Stimulated activated CD4-positive, alpha-beta T cell treated with anti-CD3 and anti-CD28 coated beads, Interleukin-4, amount 100 ng/mL, for 24 hours (primary cell): ENCODE measurements at places on chromosomes 11 and 22.

- DNase-seq = no peak
Measured at GRCh38 chr11:65576232-65576866, 496 bp downstream of the EHBP1L1 start.

- DNase-seq = no peak
Measured at GRCh38 chr11:19345848-19346681, 105.3 kb upstream of the E2F8 start.

GRCh38 chr11:12762696-12763324 is 88.6 kb downstream of the TEAD1 start:
- no peak for DNase-seq

- no peak for DNase-seq
Measured at GRCh38 chr11:71082454-71082853, 169.9 kb downstream of the SHANK2 start.
